ENCODE measurements at places on chromosomes 7 and 10. TPM values are rescaled to one million over a fixed set of nuclear protein-coding genes. Genes with fewer than 3 reads are reported as not detected.

The PTER gene
- total RNA-seq: 13.7 TPM

The FAM241B gene
- not detected for total RNA-seq

The GIMAP4 gene
- 47.9 TPM for total RNA-seq

The C7orf33 gene
- not detected for total RNA-seq

The OR13A1 gene
- total RNA-seq: 0.10 TPM

The SLC39A12 gene
- total RNA-seq: not detected

The FRA10AC1 gene
- total RNA-seq: 12.2 TPM

The RAPGEF5 gene
- 0.63 TPM for total RNA-seq

The HOGA1 gene
- not detected for total RNA-seq

The ADAM8 gene
- total RNA-seq: 84.9 TPM

The SOSTDC1 gene
- not detected for total RNA-seq

The MYO3A gene
- total RNA-seq: 0.10 TPM

The GPRIN2 gene
- not detected for total RNA-seq

The CYP3A5 gene
- total RNA-seq: 0.10 TPM

The BICC1 gene
- 0.21 TPM for total RNA-seq

The CHRM2 gene
- under 0.01 TPM for total RNA-seq

The SPDYE6 gene
- total RNA-seq: not detected

The ZNF862 gene
- total RNA-seq: 8.5 TPM

The ITIH5 gene
- total RNA-seq: 0.10 TPM

The SLIT1 gene
- total RNA-seq: 0.10 TPM

The PAPOLB gene
- not detected for total RNA-seq

The ASB4 gene
- 0.10 TPM for total RNA-seq

The FIGNL1 gene
- total RNA-seq: 18.4 TPM

The HTR5A gene
- under 0.01 TPM for total RNA-seq

The PON1 gene
- total RNA-seq: not detected

The PARD3 gene
- total RNA-seq: 4.8 TPM

The FAM25G gene
- total RNA-seq: not detected

The LRIT1 gene
- not detected for total RNA-seq

The PNLIPRP2 gene
- not detected for total RNA-seq

The SPDYE2B gene
- 0.21 TPM for total RNA-seq

The UPK3BL2 gene
- total RNA-seq: 15.0 TPM

The OR6V1 gene
- total RNA-seq: not detected

The MMD2 gene
- total RNA-seq: not detected

The APBB1IP gene
- total RNA-seq: 38.0 TPM

The AOAH gene
- total RNA-seq: 128 TPM

The CCDC146 gene
- total RNA-seq: 11.2 TPM

The SPDYE11 gene
- not detected for total RNA-seq

The TMEM139 gene
- total RNA-seq: 0.10 TPM

The FOXP2 gene
- not detected for total RNA-seq
